ENCODE measurements at places on chromosomes 5 and 9. TPM values are rescaled to one million over a fixed set of nuclear protein-coding genes. Genes with fewer than 3 reads are reported as not detected.

The CNTNAP3B gene
- not detected for total RNA-seq

- peak; percentile 74 for DNase-seq
These were observed 2.5 kb downstream of the TNPO1 start for GRCh38 chr5:72818866-72819534.

The MARCOL gene
- total RNA-seq = not detected

The IL13 gene
- total RNA-seq = 4.8 TPM

DNA sequence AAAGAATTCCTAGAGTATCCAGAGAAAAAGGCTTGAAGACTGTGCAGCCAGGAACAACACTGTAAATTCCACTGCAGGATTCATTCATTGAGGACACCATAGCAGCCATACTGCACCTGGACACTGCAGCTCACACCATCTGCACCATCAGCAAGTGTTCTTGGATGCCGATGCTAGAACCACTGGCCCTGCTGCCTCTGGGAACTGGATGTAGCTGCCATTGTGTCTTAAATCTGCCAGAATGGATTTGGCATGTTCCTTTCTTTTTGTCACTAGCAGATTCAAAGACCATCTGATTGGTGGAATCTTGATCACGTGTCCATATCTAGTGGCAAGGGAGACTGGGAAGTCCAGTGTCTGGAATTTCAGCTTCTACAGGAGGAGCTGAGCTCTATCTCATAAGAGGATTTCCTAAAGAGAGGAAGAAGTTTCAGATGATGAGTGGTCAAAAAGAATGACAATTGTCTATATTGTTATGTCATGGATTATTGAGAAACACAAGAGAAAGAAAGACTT, 278.3 kb upstream of the ANKRD55 start:
- no peak for DNase-seq

The SLC1A3 gene
- total RNA-seq = not detected

DNA sequence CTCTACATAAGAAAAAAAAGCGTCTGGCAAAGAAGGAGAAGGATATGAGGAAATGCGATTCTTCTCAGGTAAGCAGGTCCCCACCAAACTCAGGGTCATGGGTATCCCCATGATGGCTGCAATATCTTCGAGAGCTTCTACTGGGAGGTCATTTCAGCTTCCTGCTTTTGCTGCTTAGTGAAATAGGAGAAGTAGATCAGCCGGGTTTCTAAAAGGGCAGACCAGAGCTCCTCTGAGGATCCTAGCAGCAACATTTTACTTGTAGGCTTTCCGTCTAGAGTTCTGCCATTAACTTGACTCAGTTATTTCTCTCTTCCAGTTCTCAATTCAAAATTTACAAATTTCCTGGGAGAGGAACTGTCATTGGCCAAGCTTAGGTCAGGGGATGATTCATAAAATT, 134.7 kb downstream of the DPYSL3 start:
- no peak for DNase-seq

DNA sequence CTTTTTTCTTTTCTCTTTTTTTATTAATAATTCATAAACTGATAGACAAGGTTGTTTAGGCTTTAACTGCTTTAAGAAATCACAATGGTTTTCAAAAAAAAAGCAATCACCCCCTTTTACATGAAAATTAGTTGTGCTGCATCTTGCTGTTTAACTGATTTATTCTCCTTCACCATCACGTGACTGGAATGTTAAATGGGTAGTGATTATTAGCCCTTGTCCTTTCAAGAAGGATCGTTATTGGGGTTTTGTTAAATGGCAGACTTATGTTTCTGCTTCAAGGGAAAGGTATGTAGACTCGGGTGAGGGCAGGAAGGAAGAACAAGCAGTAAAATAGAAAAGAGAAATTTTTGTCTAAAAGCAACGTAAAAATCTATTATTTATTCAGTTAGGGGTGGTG, 175.6 kb upstream of the TLE4 start:
- no peak for DNase-seq

The SOWAHA gene
- total RNA-seq = not detected

DNA sequence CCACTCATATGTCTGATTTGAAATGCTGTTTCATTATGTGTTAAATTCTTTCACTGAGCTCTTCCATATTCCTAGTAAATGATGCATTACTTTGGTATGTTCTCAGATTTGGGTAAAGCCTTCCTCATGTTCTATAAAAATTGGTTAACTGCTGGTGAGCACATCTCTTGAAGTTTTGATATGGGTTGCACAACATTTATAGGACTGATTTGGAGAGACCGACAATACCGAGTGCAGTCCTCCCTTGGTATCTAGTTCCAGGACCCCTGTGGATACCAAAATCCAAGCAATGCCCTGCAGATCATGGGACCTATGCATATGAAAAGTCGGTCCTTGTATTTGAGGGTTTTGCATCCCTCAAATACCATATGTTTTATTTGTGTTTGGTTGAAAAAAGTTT, 37.8 kb downstream of the WDR36 start:
- DNase-seq = no peak

- no peak for DNase-seq
These were observed 576.3 kb downstream of the PDE4D start for GRCh38 chr5:59317023-59317773.

GRCh38 chr9:123067136-123067535, 33.7 kb downstream of the GPR21 start:
- no peak for DNase-seq

DNA sequence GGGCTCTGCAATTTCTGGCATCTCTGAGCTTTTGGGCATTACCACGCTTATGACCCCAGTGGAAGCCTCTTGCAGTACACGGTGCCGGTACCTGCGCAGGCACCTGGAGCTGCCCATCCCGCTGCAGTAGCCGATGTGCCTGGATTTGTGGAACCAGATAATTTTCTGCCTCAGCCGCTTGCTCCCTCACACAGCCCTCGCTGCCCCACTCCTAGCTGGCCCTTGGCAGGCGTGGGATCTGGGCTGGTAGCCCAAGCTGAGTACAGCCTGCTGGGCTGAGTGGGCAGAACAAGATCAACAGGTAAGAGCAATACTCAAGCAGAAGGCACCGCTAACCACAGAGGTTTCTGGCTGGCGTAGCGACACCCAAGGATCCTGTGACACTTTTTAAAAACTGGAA, 1808.8 kb upstream of the ACO1 start:
- DNase-seq = no peak

- DNase-seq = no peak
These were observed 276.5 kb downstream of the ARHGEF28 start for GRCh38 chr5:73902327-73903051.
